T-helper 2 cell (primary cell): ENCODE measurements at places on chromosomes 2 and 18.

- DNase-seq = no peak
Observed at GRCh38 chr2:68643011-68643873, at the start of gene PROKR1. PROKR1 (plus strand) TSS chr2:68643579; CDS start chr2:68645822, 2,243 bp downstream.

- no peak for DNase-seq
Observed at GRCh38 chr2:51662187-51662586, 630.3 kb upstream of the NRXN1 start.

GRCh38 chr2:240520974-240521350 is 36.8 kb downstream of the ANKMY1 start:
- DNase-seq = no peak

- DNase-seq = no peak
Observed at GRCh38 chr2:71544919-71545571, 91.7 kb downstream of the DYSF start.

- no peak for DNase-seq
Observed at GRCh38 chr2:230731512-230731911, 18.9 kb downstream of the CAB39 start.
